ENCODE measurements at places on chromosomes 13 and 19.

- peaks cover 15% of the 10 kb centered on the region for H3K4me1 ChIP-seq
- H3K27ac ChIP-seq: no peak overlapping the region
- peaks cover 31% of the 10 kb centered on the region for H3K27me3 ChIP-seq
- no peak for DNase-seq
- H3K36me3 ChIP-seq: no peaks in the 10 kb centered on the region
Observed at GRCh38 chr19:18794692-18795091, 3.6 kb upstream of the COMP start.

GRCh38 chr13:31998131-31998530, 33.4 kb upstream of the FRY start:
- H3K4me1 ChIP-seq: no peaks in the 10 kb centered on the region
- H3K27ac ChIP-seq: no peak overlapping the region
- H3K36me3 ChIP-seq: no peaks in the 10 kb centered on the region
- no peaks in the 10 kb centered on the region for H3K27me3 ChIP-seq
- no peak for DNase-seq

GRCh38 chr19:30682999-30683536, 310.9 kb downstream of the ZNF536 start:
- no peaks in the 10 kb centered on the region for H3K4me1 ChIP-seq
- H3K27ac ChIP-seq: no peak overlapping the region
- H3K36me3 ChIP-seq: no peaks in the 10 kb centered on the region
- peaks cover 4% of the 10 kb centered on the region for H3K27me3 ChIP-seq
- H3K4me3 ChIP-seq: no peak overlapping the region
- peak; percentile 8 for DNase-seq

DNA sequence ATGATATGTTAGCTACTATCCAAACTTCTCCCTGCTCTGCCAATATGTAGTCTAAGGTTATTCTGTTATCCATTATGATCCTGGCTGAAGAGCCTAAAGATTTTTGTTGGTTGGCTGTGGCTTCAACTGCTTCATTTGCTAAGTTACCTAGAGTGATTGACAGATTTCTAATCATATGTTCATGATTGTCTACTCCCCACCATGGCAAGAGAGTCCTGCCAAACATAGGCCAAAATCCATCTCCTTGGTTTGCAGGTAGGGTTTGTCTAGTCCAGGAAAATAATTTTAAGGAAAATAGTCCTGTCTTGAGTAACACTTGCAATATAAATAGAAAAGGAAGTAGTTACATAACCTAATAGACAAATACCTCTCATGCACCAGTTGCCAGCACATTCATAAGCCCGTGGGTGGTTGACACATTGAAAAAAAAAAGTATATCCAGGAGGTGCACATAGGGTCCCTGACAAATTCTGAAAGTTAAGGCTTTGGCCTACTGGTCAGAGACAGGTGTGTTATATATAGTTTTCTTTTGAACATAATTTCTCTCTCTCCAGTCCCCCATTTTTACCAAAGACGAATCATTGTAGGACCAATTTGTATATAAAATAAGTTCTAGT, 5.4 kb upstream of the CBY2 start:
- H3K4me3 ChIP-seq: no peak overlapping the region
- no peaks in the 10 kb centered on the region for H3K27me3 ChIP-seq
- no peak overlapping the region for H3K27ac ChIP-seq
- H3K4me1 ChIP-seq: no peaks in the 10 kb centered on the region

DNA sequence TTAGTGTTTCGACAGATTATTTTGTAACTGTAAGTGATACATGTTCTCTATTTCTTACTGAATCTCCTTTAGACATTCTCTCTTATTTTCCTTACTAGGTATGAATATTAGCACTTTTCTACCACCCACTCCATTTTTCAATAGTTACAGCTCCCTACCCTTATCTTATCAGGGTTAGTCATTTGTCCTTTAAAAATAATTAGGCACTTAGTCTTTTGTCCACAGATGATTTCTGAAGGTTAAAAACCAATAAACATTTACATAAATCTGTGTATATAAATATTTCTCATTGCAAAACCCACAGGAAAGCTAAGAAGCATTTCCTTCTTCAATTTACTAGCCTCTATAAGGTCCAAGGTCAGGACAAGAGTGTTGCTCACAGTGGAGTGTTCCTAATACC, 624.1 kb upstream of the MIR17HG start:
- DNase-seq: no peak
- H3K36me3 ChIP-seq: no peaks in the 10 kb centered on the region
- H3K4me3 ChIP-seq: no peak overlapping the region

- no peak for DNase-seq
- H3K27ac ChIP-seq: no peak overlapping the region
- H3K4me3 ChIP-seq: no peak overlapping the region
- H3K36me3 ChIP-seq: peaks cover 14% of the 10 kb centered on the region
Observed at GRCh38 chr13:91359631-91360030, 12.1 kb downstream of the MIR17HG start.

GRCh38 chr13:37869756-37870488, at the start of gene TRPC4:
Gene TRPC4 (minus strand): TSS chr13:37869772. CDS start chr13:37783333, 86,439 bp downstream.
- H3K4me1 ChIP-seq: no peaks in the 10 kb centered on the region
- no peaks in the 10 kb centered on the region for H3K36me3 ChIP-seq
- no peak within 1 kb of the TSS for H3K27ac ChIP-seq
- peaks cover 4% of the 10 kb centered on the region for H3K27me3 ChIP-seq

DNA sequence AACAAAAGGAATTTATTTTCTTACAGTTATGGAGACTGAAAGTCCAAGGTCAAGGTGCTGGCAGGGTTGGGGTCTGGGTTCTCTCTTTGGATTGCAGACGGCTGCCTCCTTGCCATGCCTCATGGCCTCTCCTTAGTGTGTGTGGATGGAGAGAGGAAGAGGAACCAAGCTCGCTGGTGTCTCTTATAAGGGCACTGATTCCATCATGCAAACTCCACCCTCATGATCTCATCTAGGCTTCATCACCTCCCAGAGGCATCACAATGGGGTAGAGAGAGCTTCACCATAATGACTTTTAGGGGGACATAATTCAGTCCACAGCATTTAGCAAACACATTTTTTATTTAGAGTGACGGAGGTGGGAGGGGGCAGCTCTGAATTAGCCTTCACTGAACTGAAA, 104.9 kb upstream of the ABCC4 start:
- H3K4me3 ChIP-seq: no peak overlapping the region
- H3K36me3 ChIP-seq: no peaks in the 10 kb centered on the region
- no peak for DNase-seq

DNA sequence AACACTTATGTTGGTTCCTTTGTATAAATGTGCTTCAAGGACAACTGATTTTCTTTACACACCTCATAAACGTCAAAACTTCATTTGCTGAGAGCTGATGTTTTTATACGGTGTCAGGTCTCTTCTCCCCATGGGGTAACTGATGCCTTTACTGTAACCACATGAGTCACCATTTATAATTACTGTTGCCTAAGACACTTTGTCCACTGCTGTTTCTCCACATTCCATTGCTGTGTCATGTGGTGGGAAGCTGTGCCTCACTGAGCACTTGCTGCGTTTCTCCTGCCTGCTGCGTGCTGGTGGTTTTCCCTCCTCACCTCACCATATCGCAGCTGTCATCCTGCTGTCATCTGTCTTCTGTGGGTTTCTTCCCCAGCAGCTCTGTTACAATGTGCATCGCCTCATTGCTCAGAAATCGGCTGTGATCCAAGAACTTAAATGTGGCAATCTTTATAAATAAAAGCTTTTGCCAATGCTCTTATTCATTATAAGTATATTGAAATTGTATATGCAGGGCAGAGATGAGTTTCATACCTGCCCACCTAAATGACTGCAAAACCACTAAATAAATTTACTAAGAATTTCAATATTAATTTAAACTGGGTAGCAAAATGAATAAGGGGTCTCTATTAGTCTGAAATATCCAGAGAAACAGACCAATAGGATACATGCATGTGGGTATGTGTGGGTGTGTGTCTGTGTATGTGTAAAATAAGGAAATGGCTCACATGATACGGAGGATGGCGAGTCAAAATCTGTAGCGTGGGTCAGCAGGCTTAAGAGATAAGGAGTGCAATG, 547.0 kb upstream of the SLITRK5 start:
- H3K27ac ChIP-seq: no peak overlapping the region
- H3K4me1 ChIP-seq: no peaks in the 10 kb centered on the region
- no peak for DNase-seq
- H3K36me3 ChIP-seq: no peaks in the 10 kb centered on the region
- no peak overlapping the region for H3K4me3 ChIP-seq

DNA sequence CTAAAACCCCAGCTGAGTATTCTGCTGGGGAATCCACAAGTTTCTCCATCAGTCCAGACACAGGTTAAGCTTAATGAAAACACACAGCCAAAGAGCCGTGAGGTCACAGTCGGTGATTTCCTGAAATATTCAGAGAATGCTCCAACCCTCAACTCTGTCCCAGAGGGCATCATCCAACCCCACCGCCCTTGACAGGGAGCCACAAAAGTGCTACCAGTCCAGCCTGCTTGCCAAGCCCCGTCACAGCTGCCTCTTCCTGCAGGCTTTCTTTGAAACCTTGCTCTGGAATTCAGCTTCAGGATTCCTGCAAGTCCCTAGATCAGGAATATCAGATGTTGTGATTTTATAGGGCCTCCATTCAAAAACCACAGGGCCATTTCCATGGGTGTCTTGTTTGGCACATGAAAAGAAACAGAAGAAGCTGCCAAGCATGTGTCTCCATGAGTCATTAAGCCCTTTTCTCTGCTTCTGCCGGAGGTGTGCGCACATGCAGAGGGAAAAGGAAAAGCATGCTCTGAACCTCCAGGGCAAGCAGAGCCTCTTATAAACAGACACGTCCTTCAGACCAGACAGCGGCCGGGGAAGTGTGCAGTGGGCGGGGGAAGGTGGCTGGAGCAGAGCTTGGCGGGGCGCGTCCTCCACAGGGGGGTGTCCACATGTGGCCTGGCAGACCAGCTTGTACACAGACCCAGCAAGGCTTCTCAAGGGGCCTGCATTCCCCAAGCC, 164.7 kb downstream of the KATNAL1 start:
- H3K4me3 ChIP-seq: no peak overlapping the region
- no peak for DNase-seq
- no peaks in the 10 kb centered on the region for H3K36me3 ChIP-seq

DNA sequence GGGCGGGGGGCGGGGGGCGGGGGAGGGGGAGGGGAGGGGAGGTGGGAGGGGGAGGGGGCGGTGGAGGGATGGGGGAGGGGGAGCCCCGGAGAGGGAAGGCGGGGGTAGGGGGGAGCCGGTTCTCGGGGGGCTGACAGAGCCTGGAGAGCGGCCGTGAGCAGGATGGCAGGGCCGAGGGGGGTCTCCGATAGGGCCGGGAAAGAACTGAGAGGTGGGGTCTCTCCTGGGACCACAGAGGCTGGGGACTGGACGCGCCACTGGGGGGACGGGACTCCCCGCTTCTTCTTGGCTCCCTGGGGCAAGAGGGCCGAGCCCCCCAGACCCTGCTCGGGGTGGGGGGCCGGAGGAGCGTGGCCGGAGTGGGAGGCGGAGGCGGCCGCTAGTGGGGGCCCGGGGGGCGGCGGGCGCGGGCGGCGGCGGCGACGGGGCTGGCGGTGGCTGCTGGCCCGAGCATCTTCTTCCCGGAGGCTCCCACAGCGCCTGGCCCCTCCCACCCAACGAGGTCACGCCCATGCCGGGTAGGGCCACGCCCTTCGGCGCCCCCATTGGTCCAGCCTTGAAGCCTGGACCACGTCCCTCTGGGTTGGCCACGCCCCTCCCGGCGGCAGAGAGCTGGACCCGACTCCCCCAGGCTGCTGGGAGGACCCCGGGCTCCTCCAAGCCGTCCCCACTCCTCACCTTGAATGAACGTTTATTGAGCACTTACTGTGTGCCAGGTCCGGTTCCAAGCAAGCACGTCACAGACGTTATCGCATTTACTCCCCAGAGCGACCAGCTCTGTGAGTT, at the start of gene NOVA2:
NOVA2 (minus strand) TSS at position 313 of the 786 bp plus-strand sequence. CDS start 514 bp downstream, outside the sequence.
- H3K27ac ChIP-seq: no peak within 1 kb of the TSS
- H3K36me3 ChIP-seq: no peaks in the 10 kb centered on the region
- H3K4me3 ChIP-seq: no peak within 1 kb of the TSS
- no peak for DNase-seq
- peaks cover 25% of the 10 kb centered on the region for H3K27me3 ChIP-seq

GRCh38 chr13:109199280-109199679, 569.9 kb downstream of the MYO16 start:
- no peak for DNase-seq
- H3K4me1 ChIP-seq: no peaks in the 10 kb centered on the region
- no peak overlapping the region for H3K4me3 ChIP-seq
- H3K36me3 ChIP-seq: no peaks in the 10 kb centered on the region

GRCh38 chr19:40005691-40006272, 8.9 kb downstream of the ZNF546 start:
- H3K27me3 ChIP-seq: no peaks in the 10 kb centered on the region
- no peak overlapping the region for H3K27ac ChIP-seq

Measured in effector memory CD4-positive, alpha-beta T cell (primary cell).